ENCODE measurements at places on chromosomes 13 and 19.
A peak's percentile ranks its signal among the peaks of the same experiment; 100 is the strongest.

- DNase-seq = peak; percentile 69
Measured at GRCh38 chr19:16143399-16144215, at the start of gene HSH2D. TSS of gene HSH2D (plus strand) at chr19:16143685. CDS start at chr19:16148751, 5,066 bp downstream.

- DNase-seq = no peak
Measured at GRCh38 chr13:24301434-24301833, 7.9 kb upstream of the C1QTNF9 start.

DNA sequence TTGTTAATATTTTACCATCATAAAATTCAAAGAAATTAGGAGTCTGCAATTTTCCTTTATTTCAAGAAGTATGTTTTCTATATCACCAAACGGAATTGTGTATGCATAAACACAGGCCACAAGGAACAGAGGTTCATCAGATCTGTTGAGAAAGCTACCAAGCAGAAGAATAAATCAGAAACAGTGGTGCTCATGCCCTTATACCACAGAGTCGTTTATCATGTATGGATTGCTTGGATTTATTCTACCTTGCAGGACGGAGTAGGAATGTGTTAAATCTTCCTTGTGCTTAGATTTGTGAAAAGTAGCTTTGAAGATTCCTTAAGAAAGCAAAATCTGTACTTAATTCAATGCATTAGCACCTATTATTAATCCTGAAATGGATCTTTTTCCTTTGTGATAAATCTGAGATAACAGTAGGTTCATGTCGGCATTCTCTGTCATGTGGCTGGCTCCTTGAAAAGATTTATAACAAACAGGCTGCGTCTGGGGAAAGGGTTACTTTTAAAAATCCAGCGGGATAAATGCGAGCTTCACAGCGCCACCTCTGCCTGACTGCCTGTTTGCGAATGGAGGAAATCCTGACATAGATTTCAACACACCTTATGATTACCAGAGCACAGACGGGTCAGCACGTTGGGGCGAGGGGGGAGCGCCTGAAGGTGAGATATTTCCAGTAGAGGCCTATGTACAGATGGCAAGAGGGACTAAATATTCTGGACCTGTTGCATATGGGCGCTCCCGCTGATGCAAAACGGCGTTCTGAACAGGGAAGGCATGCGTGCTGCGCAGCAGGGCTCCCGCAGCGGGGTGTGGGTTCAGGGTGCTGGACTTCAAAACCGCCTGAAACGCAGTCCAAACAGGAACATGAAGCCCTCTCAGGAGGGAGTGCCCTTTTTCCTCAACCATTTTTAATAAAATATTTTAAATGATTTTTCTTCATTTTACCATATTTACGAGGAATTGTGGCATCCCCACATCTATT, 445.5 kb upstream of the SGCG start:
- no peak for DNase-seq

DNA sequence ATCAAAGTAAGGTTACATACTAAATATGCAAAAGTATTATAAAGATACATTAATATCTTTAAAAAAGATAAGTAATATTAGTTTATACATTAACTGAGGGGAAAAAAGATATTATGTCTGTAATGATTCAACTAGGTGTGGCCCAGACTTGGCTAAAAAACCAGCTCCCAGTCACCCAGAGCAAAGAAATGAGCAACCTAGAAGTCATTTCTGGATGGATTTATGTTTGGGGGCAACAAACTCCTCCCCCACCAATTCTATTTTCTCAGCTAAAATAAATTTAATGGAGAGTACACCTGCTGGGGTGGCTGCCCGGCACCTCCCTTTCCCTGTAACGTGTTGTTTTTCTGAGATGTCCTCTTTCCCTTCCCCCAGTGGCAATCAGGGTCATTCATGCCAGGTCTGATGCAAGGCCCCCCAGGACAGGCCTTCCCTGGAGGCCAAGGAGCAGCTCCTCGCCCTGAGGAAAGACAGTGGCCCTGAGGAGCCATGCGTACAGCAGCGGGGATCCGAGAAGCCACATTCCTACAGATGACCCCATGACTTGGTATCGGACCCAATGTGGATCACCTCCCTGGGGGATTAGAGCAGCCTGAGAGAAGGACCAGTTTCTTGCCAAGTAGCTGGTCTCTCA, 78.6 kb upstream of the DOCK9 start:
- no peak for DNase-seq

- DNase-seq = peak; percentile 26
Measured at GRCh38 chr19:13398780-13399726, 107.2 kb downstream of the CACNA1A start.

GRCh38 chr19:1416014-1416841, 8.8 kb downstream of the DAZAP1 start:
- DNase-seq = no peak

DNA sequence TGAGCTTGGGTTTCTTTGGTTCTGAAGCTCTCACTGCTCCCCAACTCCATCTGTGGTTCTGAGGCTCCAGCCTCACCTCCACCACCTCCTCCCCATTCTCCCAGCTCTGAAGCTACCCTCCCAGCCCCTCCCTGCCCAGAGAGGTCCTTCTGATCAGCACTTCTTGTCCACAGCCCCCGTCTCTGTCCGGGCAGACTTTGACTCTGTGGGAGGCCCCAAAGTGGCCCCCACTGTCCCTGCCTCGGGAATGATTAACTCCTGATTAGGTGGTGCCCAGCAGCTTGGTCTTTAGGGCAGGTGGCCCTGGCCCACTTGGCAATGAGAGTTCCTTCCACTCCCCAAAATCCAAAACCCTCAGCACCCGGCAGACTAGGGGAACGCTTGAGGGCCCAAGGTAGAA, 14.4 kb downstream of the EVI5L start:
- DNase-seq = no peak

GRCh38 chr13:97124206-97124605, 97.9 kb upstream of the MBNL2 start:
- no peak for DNase-seq

GRCh38 chr19:39946532-39946931, 12.1 kb upstream of the FCGBP start:
- DNase-seq = peak; percentile 48

DNA sequence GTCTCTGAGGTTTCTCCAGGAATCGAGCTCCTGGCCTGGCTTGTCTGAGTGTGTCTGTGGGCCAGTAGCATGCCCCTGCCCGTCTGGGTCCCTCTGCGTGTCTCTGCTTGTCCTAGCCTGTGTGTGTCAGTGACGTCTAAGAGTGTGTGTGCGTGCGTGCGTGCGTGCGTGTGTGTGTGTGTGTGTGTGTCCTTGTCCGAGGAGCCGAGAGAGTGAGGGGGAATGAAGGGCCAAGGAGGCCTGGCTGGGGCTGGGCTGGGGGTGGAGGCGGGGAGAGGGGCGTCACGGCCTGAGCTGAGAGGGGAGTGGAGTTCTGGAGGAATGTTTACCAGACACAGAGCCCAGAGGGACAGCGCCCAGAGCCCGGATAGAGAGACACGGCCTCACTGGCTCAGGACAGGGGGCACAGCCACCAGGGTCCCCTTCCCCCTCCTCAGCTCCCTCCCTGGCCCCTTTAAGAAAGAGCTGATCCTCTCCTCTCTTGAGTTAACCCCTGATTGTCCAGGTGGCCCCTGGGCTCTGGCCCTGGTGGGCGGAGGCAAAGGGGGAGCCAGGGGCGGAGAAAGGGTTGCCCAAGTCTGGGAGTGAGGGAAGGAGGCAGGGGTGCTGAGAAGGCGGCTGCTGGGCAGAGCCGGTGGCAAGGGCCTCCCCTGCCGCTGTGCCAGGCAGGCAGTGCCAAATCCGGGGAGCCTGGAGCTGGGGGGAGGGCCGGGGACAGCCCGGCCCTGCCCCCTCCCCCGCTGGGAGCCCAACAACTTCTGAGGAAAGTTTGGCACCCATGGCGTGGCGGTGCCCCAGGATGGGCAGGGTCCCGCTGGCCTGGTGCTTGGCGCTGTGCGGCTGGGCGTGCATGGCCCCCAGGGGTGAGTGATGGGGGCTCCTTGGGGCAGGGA, at the start of gene AXL:
Gene AXL (plus strand): TSS at position 609 of the 893 bp plus-strand sequence. CDS start 170 bp downstream, at position 779.
- DNase-seq = no peak

DNA sequence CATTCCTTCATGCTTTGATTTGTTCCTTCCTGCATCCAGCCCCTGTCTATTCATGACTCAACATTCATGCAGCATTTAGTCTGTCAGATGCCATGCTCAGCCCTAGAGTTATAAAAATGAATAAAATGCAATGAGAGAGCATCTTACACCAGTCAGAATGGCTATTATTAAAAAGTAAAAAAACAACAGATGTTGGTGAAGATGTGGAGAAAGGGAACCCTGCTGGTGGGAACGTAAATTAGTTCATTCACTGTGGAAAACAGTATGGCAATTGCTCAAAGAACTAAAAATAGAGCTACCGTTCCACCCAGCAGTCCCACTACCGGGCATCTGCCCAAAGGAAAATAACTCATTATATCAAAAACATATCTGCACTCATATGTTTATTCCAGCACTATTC, 70.0 kb upstream of the GTF3A start:
- DNase-seq = no peak

DNA sequence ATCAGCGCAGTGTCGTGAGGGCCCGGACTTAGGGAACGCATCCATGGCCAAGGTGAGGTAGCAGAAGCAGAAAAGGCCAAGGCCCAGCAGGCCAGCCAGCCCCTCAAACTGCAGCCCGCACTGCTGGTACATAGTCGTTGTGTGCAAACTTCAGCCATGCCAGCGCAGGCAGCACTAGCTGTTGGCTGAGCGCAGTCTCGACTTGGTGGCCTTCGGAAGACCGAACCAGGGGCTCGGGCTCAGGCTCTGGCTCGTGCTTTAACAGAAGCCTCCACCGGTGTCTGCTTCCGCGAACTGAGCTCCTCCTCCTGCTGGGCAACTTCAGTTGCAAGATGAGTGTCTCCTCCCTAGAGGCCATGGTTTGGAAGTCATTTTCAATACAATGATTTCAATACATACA, 157.5 kb downstream of the DNAJC15 start:
- DNase-seq = no peak

DNA sequence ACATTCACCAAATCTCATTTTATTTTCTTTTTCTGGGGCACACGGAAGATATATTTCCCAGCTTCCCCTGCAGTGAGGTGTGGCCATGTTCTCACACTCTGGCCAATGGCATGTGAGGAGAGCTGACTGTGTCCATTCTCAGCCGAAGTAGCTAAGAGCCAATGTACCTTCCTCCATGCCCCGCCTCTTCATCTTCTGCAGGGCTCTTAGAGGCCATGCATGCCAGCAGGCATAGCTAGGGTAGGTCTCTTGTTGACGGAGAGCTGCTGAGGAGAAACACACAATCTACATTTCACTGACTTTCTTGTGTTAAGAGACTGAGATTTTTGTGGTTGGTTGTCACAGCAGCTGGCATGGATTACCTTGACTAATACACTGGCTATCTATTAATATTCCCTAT, 9.8 kb upstream of the MICU2 start:
- no peak for DNase-seq

- DNase-seq = no peak
Measured at GRCh38 chr19:55173186-55173713, 6.8 kb upstream of the DNAAF3 start.

DNA sequence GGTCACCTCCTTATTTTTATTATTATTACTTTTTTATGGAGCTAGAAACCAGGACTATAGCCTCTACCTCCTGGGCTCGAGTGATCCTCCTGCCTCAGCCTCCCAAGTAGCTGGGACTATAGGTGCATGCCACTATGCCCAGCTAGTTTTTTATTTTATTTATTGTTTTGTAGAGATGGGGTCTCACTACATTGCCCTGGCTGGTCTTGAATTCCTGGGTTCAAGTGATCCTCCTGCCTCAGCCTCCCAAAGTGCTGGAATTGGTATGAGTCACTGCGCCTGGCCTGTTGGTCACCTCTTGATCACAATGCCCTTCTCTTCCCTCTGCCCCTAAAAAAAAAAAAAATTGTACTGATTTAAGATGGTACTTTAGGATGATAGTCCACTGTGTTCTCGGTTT, 20.4 kb downstream of the MRPS12 start:
- DNase-seq = no peak

- peak; percentile 52 for DNase-seq
Measured at GRCh38 chr19:14031719-14032480, at the start of gene IL27RA. TSS of gene IL27RA (plus strand) at chr19:14031762. CDS start at chr19:14031873, 111 bp downstream.

GRCh38 chr19:35915443-35915842, 7.3 kb upstream of the TYROBP start:
- peak; percentile 83 for DNase-seq

GRCh38 chr13:110652764-110653163, 37.4 kb downstream of the NAXD start:
- no peak for DNase-seq

- DNase-seq = no peak
Measured at GRCh38 chr13:23687614-23688013, 117.4 kb downstream of the TNFRSF19 start.

DNA sequence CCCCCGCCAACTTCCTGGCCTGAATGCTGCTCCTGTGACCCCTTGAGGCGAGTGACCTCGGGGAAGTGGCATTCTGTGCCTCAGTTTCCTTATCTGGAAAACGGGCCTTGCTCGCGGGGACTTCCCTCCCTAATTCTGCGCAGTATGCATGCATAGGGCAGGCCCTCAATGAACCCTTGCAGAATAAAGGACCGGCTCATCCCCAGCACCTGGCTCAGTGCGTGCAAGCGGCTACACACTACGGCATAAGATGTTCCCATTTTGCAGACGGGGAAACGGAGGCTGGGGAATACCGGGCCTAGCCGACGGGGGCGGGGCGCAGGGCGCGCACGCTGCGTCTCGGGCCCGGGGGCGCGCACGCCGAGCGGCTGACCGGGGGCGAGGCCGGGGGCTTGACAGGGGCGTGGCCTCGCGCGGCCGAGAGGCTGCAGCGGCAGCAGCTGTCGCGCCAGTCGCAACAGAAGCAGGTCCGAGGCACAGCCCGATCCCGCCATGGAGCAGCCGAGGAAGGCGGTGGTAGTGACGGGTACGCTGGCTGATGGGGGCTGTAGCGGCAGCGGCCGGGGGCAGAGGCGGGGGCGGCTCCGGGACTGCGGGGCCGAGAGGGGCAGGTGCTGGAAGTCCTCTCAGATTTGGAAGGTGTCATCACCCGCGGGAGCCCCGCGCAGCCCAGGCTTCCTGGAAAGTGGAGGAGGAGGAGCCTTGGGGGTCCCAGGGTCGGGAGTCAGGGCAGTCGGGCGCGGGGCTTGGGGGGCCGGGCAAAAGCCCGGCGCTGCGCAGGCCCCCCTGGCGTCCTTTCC, at the start of gene PGPEP1:
Gene PGPEP1 (plus strand): TSS at position 409 of the 800 bp plus-strand sequence. CDS start 84 bp downstream, at position 493.
- peak; percentile 57 for DNase-seq

DNA sequence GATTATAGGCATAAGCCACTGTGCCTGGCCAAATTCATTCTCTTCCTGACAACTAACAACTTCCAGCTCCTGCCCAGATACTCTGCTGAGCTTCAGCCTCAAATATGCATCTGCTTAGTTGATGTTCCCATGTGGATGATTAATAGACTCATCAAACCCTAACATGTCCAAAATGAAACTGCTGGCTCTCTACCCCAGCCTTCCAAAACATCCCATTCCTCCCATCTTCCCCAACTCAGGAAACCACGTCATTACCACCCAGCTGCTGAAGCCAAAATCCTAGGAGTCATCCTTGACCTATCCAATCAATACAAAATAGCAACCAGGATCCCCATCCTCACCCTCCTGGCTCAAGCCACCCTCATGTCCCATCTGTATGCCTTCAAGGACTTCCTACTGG, 20.9 kb downstream of the POU2F2 start:
- DNase-seq = no peak

- DNase-seq = no peak
Measured at GRCh38 chr13:73141292-73141771, 82.5 kb downstream of the KLF5 start.

Measured in inflammatory macrophage treated with lipopolysaccharide for 4 hours (primary cell).